ENCODE measurements at places on chromosomes 6 and 20. TPM values are rescaled to one million over a fixed set of nuclear protein-coding genes. Genes with fewer than 3 reads are reported as not detected.

- DNase-seq: no peak
These were observed 281.0 kb upstream of the EYS start for GRCh38 chr6:65988006-65988405.

PKIG gene
- 13.7 TPM for total RNA-seq

GRCh38 chr6:134446896-134447295 lies 129.0 kb upstream of the SGK1 start:
- DNase-seq: peak; percentile 41

IL17A gene
- not detected for total RNA-seq

DNA sequence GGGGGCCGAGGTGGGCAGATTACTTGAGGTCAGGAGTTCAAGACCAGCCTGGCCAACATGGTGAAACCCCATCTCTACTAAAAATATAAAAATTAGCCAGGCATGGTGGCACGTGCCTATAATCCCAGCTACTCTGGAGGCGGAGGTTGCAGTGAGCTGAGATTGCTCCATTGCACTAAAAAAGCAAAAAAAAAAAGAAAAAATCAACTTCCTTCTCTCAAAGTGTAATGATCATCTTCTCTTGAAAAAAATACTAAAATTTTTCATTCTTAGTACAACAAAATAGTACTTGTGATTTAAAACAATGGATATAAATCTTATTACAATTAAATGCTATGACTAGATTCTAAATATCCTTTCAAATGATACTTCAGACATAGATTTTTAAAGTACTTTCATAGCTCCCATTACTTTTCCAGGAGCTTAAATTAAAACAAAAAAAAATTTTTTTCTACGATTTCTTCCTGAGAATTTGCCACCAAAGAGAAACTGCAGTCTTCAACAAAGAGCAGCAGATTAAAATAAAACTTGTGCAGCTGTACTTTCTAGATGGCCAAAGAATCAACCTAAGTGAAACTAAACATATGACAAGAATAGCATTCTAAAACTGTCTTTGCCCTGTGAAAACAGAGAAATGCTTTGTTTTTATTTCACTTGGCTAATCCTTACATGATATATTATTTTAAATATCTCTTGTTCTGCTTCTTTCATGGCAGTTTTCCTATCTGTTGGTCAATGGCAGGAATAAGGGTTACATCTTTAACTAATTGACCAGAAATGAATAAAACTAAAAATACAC lies 75.2 kb downstream of the MAP3K5 start:
- no peak for DNase-seq

FRK gene
- total RNA-seq: 6.2 TPM
